ENCODE measurements at places on chromosomes 1 and 21.

- no peaks in the 10 kb centered on the region for H3K27me3 ChIP-seq
- no peak overlapping the region for H3K4me3 ChIP-seq
- no peaks in the 10 kb centered on the region for H3K36me3 ChIP-seq
- H3K27ac ChIP-seq = no peak overlapping the region
- no peak for DNase-seq
Measured at GRCh38 chr21:36613059-36613458, 85.9 kb upstream of the SIM2 start.

- H3K27me3 ChIP-seq = no peaks in the 10 kb centered on the region
- H3K4me3 ChIP-seq = peak overlapping the region; percentile 73
- DNase-seq = peak; percentile 36
- no peaks in the 10 kb centered on the region for H3K36me3 ChIP-seq
- peaks cover 47% of the 10 kb centered on the region for H3K4me1 ChIP-seq
Measured at GRCh38 chr1:26696119-26696653, 371 bp downstream of the ARID1A start.

DNA sequence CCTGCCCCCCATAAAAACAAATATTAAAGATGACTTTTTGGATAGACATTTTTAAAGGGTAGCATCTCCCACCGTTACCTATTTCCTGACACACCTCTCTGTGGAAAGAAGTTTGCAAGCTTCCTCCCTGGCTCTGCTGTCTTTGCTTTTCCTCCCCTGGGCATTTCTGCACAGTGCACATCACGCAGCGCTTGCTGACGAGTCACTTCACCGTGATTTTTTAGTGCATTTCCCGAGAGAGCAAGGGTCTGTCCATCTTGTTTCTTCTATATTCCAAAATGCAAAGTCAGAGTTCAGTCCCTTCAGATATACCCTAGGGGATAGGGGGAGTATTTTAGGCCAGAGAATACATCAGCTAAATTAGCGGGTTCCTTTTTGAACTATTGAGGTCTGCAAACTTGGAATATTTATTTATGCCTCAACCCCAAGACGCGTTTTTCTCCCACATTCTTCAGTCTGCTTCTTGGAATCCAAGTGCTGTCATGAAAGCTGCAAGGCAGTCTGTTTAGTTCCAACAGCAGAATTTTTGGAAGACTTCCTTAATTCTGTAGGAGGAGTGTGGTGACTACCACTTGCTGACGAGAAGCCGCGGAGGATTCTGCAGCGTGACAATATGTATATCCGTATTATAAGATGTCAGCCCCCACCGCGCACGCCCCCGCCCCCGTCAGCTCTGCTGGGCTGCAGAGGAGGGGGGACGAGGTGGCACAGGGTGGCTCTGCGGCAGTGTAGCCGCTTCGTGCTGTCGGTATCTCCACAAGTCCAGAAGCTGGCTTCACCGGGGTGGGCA is 22.4 kb downstream of the SMYD2 start:
- DNase-seq = no peak
- H3K36me3 ChIP-seq = no peaks in the 10 kb centered on the region
- H3K4me1 ChIP-seq = no peaks in the 10 kb centered on the region
- H3K4me3 ChIP-seq = no peak overlapping the region
- no peak overlapping the region for H3K27ac ChIP-seq

DNA sequence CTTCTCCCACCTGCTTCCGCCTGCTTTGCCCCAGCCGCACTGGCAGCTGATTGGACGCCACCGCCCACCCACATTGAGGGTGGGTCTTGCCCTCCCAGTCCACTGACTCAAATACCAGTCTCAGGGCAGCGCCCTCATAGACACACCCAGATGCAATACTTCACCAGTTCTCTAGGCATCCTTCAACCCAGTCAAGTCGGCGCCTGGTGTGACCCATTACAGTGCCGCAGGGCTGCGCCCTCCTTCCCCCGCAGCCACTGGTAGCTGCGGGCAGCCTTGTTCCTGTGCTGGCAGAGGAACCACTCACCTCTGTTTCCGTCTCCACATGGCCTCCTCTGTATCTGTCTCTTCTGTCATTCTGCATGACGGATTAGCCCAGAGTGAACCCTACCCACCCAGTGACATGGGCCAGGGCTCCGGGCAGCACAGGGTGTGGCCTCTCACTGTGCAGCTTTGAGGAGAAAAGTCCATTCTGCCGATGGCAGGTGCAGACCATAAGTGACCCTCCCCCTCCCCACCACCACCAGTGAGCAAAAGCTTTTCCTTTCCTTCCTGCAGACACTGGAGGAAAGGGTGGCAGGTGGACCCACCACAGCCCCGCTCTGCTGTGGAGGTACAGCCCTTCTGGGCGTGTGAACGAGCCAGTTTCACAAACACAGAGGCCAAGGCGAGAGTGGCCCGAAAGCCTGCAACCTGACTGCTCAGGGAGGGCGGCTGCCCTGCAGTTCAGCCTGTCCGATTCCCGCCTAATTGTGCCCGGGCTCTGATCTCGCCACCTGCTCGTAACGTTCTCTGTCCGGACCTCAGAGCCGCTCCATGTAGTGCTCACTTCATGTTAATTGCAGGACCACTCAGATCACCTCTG is 57.1 kb downstream of the FAAP20 start:
- peak; percentile 76 for DNase-seq
- peak overlapping the region; percentile 98 for H3K27ac ChIP-seq
- H3K4me1 ChIP-seq = peaks cover 51% of the 10 kb centered on the region

- no peaks in the 10 kb centered on the region for H3K27me3 ChIP-seq
- H3K4me3 ChIP-seq = no peak overlapping the region
- no peak for DNase-seq
- H3K36me3 ChIP-seq = no peaks in the 10 kb centered on the region
- peaks cover 17% of the 10 kb centered on the region for H3K4me1 ChIP-seq
Measured at GRCh38 chr1:47557066-47557465, 119.2 kb downstream of the FOXD2 start.

GRCh38 chr21:46325073-46325912 is 1.3 kb downstream of the PCNT start:
- peaks cover 17% of the 10 kb centered on the region for H3K4me1 ChIP-seq
- H3K27ac ChIP-seq = peak overlapping the region; percentile 58
- H3K36me3 ChIP-seq = no peaks in the 10 kb centered on the region
- H3K4me3 ChIP-seq = peak overlapping the region; percentile 81
- DNase-seq = peak; percentile 66
- no peaks in the 10 kb centered on the region for H3K27me3 ChIP-seq

GRCh38 chr1:222950892-222951291 is 136.1 kb downstream of the DISP1 start:
- no peaks in the 10 kb centered on the region for H3K27me3 ChIP-seq
- H3K36me3 ChIP-seq = no peaks in the 10 kb centered on the region

DNA sequence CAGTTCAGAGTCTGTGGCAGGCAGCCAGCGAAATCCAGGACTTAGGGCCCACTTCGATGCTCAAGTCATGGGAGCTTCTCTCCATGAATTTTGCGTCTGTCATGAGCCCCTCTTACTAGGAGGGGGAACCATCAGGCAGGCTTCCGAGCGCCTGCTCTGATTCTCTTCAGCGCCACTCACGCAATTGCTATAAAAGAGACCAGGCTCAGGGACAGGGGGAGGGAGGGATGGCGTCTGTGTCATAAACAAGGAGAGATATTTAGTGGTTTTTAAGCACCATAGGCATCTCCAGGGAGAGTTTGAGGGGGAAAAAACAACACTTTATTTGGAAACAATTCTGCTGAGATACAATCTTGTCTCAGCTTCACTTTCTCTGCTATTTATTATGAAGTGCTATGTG is 60.6 kb downstream of the NAV1 start:
- H3K36me3 ChIP-seq = no peaks in the 10 kb centered on the region
- no peaks in the 10 kb centered on the region for H3K4me1 ChIP-seq
- no peak for DNase-seq
- no peak overlapping the region for H3K27ac ChIP-seq
- H3K27me3 ChIP-seq = no peaks in the 10 kb centered on the region
- H3K4me3 ChIP-seq = no peak overlapping the region

- H3K27ac ChIP-seq = peak overlapping the region; percentile 27
- H3K4me1 ChIP-seq = peaks cover 10% of the 10 kb centered on the region
- H3K27me3 ChIP-seq = no peaks in the 10 kb centered on the region
- H3K36me3 ChIP-seq = no peaks in the 10 kb centered on the region
Measured at GRCh38 chr1:209375671-209376365, 207.7 kb upstream of the CAMK1G start.

GRCh38 chr21:20875742-20876141 is 122.5 kb upstream of the NCAM2 start:
- no peaks in the 10 kb centered on the region for H3K27me3 ChIP-seq
- no peak for DNase-seq
- H3K4me1 ChIP-seq = no peaks in the 10 kb centered on the region
- no peak overlapping the region for H3K4me3 ChIP-seq

DNA sequence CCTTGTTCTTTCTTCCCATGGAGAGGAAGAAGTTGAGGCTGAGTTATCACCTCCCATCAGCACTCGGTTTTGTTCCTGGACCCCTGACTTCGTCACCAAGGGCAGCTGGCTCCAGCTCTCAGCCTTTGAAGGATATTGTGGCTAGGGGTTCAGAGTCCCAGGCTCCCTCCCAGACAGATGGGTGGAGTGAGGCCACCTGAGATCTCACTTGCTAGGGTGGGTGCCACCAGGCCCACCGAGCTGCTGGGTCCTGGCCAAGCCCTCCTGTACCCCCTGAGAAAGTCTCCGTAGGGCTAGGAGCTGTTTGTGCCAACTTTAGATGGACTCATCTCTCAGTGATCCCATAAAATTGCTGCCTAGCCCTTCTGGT is 6.9 kb downstream of the MX2 start:
- no peak overlapping the region for H3K4me3 ChIP-seq
- peak overlapping the region; percentile 85 for H3K27ac ChIP-seq
- H3K36me3 ChIP-seq = no peaks in the 10 kb centered on the region
- H3K4me1 ChIP-seq = peaks cover 33% of the 10 kb centered on the region
- DNase-seq = no peak
- no peaks in the 10 kb centered on the region for H3K27me3 ChIP-seq

DNA sequence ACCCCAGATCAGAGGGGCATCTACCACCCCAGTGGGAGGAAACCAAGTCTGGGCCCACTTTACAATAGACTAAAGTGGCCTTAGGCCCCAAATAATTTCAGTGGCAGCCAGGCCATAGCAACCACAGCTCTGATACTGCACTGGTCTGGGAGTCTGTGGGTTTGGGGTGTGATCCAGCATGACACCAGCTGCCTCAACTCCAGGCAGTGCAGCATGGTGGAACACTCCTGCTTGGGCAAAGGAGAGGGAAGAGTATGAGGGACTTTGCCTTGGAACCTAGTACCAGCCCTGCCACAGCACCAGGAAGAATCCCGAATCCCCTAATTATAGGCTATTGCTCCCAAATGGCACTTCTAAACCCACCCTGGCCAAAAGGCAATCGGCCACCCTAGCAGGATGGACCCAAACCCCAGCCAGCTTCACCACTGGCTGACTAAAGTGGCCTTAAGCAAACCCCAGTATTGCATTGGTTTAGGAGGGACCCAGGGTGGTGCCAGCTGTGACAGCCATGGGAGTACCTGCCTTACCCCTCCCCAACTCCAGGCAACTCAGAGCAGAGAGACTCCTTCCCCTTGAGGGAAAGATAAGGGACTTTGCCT is 47.1 kb downstream of the PACC1 start:
- DNase-seq = no peak
- H3K27ac ChIP-seq = peak overlapping the region; percentile 56
- no peak overlapping the region for H3K4me3 ChIP-seq
- no peaks in the 10 kb centered on the region for H3K27me3 ChIP-seq

GRCh38 chr21:22399681-22400514 is 1401.7 kb downstream of the NCAM2 start:
- H3K27ac ChIP-seq = peak overlapping the region; percentile 39
- DNase-seq = peak; percentile 67
- H3K4me1 ChIP-seq = peaks cover 45% of the 10 kb centered on the region

- H3K36me3 ChIP-seq = no peaks in the 10 kb centered on the region
- peaks cover 35% of the 10 kb centered on the region for H3K4me1 ChIP-seq
- H3K4me3 ChIP-seq = no peak overlapping the region
- no peaks in the 10 kb centered on the region for H3K27me3 ChIP-seq
Measured at GRCh38 chr1:89812992-89813391, 7.8 kb upstream of the LRRC8D start.

DNA sequence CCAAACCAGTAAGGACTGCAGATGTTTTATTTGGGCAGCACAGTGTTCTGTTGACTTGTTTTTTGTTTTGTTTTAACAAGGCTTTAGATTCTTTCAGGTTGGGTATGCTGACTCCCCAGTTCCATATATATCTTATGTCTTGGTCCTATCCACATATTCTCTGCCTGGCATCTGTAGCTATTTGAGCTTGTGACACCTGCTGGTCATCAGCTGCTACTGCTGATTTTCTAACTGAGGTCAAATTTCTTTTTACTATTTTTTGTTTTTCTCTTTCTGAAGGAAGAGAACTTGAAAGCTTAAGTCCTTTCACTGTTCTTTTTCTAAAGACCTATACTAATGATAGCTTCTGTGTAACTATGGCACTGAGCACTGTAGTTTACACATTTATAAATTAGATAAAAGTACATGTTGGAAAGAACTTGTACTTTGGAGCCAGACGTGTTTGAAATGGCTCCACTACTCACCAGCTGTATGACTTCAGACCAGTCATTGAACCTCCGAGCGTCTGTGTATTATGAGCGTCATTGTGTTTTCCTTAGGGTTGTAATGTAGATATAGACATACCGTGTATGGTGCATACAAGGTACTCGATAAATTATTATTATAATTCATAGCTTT is 109.4 kb downstream of the NRDC start:
- no peak overlapping the region for H3K27ac ChIP-seq
- no peak for DNase-seq
- no peaks in the 10 kb centered on the region for H3K4me1 ChIP-seq
- H3K27me3 ChIP-seq = no peaks in the 10 kb centered on the region
- H3K36me3 ChIP-seq = no peaks in the 10 kb centered on the region

DNA sequence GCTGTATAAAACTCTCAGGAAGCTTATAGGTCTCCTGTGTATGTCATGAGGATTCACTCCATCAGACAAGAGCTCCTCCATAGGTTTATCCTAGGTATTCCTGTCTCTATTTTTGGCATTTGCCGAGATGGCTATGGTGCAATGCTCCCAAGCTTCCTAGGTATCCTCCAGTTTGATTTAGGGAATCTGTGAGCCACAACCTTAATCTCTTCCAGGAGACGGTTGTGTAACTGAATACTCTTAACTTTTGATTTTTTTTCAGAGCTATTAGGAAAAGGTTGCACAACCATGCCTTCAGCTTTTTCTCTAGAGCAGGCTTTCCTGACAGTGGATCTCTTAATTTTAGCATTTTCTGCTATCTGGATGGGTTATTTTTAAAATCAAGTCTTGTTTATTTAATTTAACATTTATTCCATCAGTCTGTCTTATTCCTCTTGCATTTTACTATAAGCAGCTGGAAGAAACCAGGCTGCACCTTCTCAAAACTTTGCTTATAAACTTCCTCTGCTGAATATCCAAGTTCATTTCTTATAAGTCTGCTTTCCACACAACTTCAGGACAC is 69.4 kb upstream of the BACE2 start:
- H3K27me3 ChIP-seq = no peaks in the 10 kb centered on the region
- no peaks in the 10 kb centered on the region for H3K36me3 ChIP-seq
- no peak for DNase-seq
- no peak overlapping the region for H3K4me3 ChIP-seq
- H3K27ac ChIP-seq = no peak overlapping the region

- no peaks in the 10 kb centered on the region for H3K36me3 ChIP-seq
- H3K27me3 ChIP-seq = no peaks in the 10 kb centered on the region
- H3K27ac ChIP-seq = no peak overlapping the region
Measured at GRCh38 chr1:192713921-192714320, 78.0 kb downstream of the RGS13 start.

All from Caco-2 (cell line).